ENCODE measurements at places on chromosomes 13 and 19. TPM values are rescaled to one million over a fixed set of nuclear protein-coding genes. Genes with fewer than 3 reads are reported as not detected.

CACNA1A gene
- 0.65 TPM for total RNA-seq

RGS9BP gene
- 0.33 TPM for total RNA-seq

GSX1 gene
- total RNA-seq, result not detected

CGB8 gene
- total RNA-seq, result not detected

KLHL1 gene
- total RNA-seq, result not detected

URAD gene
- total RNA-seq, result not detected

CLEC17A gene
- not detected for total RNA-seq

SMIM44 gene
- total RNA-seq, result not detected

JOSD2 gene
- 13.3 TPM for total RNA-seq

VPS36 gene
- total RNA-seq, result 31.0 TPM

ZIC5 gene
- total RNA-seq, result under 0.01 TPM

SIGLEC5 gene
- total RNA-seq, result not detected

PPP5C gene
- 72.8 TPM for total RNA-seq

F2RL3 gene
- 4.9 TPM for total RNA-seq

IGFL3 gene
- total RNA-seq, result not detected

TMEM147 gene
- 58.0 TPM for total RNA-seq

SPTBN4 gene
- total RNA-seq, result not detected

RCBTB2 gene
- total RNA-seq, result 14.4 TPM

FGF14 gene
- total RNA-seq, result not detected

KLK4 gene
- not detected for total RNA-seq

C2CD4C gene
- total RNA-seq, result 0.67 TPM

SYT5 gene
- total RNA-seq, result not detected

PTPRH gene
- 0.65 TPM for total RNA-seq

R3HDM4 gene
- total RNA-seq, result 47.7 TPM

B3GNT8 gene
- 5.1 TPM for total RNA-seq

IFNL1 gene
- total RNA-seq, result not detected

STARD13 gene
- 33.6 TPM for total RNA-seq

ZNF345 gene
- total RNA-seq, result 3.3 TPM

GARIN5A gene
- not detected for total RNA-seq

PODNL1 gene
- total RNA-seq, result under 0.01 TPM

CGB5 gene
- not detected for total RNA-seq

CLEC4M gene
- total RNA-seq, result not detected

C19orf38 gene
- 0.38 TPM for total RNA-seq

CEACAM16 gene
- total RNA-seq, result not detected

FUT1 gene
- 6.5 TPM for total RNA-seq

SIGLEC9 gene
- total RNA-seq, result not detected

SLC35E1 gene
- total RNA-seq, result 32.3 TPM

SLITRK6 gene
- not detected for total RNA-seq

SSC5D gene
- total RNA-seq, result 0.57 TPM

THOP1 gene
- 130 TPM for total RNA-seq

MTUS2 gene
- not detected for total RNA-seq

IFNL2 gene
- total RNA-seq, result not detected

CDX2 gene
- not detected for total RNA-seq

CEACAM4 gene
- total RNA-seq, result not detected

KCTD12 gene
- 268 TPM for total RNA-seq
